ENCODE measurements at places on chromosomes 4 and X. TPM values are rescaled to one million over a fixed set of nuclear protein-coding genes. Genes with fewer than 3 reads are reported as not detected.

- DNase-seq, result no peak
Observed at GRCh38 chr4:153466949-153467896, 1.1 kb downstream of the TMEM131L start.

- DNase-seq, result no peak
Observed at GRCh38 chr4:60729194-60729593, 470.9 kb upstream of the ADGRL3 start.

GRCh38 chrX:3520458-3520857, 174.0 kb upstream of the MXRA5 start:
- no peak for DNase-seq

DNA sequence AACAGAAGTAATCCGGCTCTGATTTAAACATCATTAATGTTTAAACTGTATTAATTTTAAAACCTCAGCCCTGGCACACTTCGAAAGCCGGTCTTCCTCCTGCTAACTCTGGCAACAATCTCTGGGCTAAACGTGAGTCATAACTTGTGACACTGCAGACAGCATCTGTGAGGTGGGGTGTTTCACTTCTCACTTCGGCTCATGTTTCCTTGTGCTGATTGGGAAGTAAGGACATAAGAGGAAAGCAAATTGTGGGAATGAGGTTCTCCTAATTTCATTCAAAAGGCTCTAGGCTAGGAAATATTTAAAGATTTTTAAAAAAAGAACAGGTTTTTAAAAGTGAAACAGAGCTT, 139.9 kb upstream of the USP9X start:
- DNase-seq, result peak; percentile 54

GRCh38 chr4:5592272-5592671, 116.1 kb downstream of the EVC2 start:
- no peak for DNase-seq

GRCh38 chrX:1598876-1599790, 7.7 kb downstream of the AKAP17A start:
- DNase-seq, result peak; percentile 5

Gene SLC25A43
- 37.8 TPM for total RNA-seq

GRCh38 chrX:21958916-21959315, 18.4 kb downstream of the SMS start:
- DNase-seq, result no peak

GRCh38 chr4:120506536-120506935, 416.0 kb downstream of the PRDM5 start:
- no peak for DNase-seq

Gene MTTP
- total RNA-seq, result 0.59 TPM

DNA sequence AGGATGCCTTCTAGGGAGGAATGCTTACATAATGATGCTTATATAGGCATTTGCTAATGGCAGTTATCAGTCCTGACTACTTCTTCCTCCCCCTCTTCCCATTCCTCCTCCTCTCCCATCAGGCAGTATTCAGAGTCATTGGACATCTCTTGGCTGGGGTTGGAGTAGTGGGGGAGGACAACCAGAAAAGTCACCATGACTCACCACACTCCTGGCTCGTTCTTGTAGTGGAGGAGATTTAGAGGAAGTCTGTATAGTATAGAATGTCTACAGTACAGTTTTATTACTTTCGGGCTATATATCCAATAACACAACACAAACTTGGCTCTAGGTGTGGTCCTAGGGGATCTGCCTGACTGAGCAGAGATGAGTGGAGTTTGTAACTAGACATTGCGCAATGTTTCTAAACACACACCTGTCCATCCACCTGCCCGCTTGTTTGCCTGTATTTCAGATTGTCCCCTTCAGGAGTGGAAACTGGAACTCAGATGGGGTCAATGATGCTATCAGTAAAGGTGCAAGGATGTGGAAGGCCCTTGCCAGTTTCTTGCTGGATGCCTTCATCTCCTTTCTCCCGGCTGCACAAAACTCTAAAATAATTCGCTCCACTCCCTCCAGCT, 27.9 kb upstream of the KIAA1210 start:
- DNase-seq, result no peak

- no peak for DNase-seq
Observed at GRCh38 chrX:145393702-145394235, 146.5 kb downstream of the SPANXN1 start.

- DNase-seq, result no peak
Observed at GRCh38 chr4:140839406-140839805, 83.2 kb upstream of the TBC1D9 start.

GRCh38 chrX:327660-328126, 9.1 kb upstream of the GTPBP6 start:
- no peak for DNase-seq

Gene CNKSR2
- total RNA-seq, result 83.9 TPM

GRCh38 chr4:24688453-24688852, 104.1 kb upstream of the DHX15 start:
- DNase-seq, result no peak

- DNase-seq, result no peak
Observed at GRCh38 chr4:88605736-88606135, 13.5 kb downstream of the HERC3 start.

DNA sequence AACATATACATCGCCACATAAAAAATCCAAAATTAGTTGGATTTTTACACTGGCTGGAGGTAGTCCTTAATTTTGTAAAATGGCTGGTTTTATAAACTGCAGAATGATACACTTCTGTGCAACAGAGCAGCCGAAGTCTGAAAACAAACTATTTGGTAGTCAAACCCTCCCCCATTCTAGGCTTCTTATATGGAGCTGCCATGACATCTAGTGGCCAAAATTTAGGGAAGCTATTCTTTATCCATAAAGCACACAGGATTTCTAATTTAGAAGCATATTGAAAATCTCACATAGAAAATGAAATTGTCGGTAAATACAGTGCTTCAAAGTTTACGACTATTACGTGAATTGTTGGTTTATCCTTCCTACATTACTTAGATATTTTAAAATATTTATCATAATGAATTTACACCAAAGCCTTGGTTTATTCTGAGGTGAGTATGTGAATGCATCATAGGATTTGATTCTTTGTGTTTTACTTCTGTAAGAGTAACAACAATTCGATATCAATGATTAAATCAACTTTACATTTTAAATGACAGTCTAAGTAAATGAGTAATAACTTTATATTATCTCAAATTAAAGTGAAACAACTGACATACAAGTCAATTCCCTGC, 113.4 kb upstream of the FAM241A start:
- DNase-seq, result no peak

GRCh38 chr4:162241857-162242256, 78.1 kb upstream of the FSTL5 start:
- no peak for DNase-seq

DNA sequence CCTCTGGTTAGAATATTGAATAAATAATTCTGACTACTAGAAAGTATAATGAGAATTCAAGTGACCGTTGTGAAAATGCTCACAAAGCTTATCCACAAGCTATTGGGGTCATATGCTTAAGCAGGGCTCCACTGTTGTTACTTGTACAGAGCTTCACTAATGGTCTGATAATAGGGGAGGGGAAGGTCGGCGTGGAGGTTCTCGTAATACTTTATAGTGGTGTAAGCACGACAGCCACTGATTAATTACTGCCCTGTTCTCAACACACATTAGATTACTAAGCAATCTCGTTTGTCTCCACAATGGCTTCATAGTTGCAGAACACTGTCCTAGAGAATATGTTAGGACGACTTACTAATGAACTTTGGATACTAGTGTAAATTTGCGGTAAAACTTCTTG, 11.6 kb downstream of the UNC5C start:
- no peak for DNase-seq

DNA sequence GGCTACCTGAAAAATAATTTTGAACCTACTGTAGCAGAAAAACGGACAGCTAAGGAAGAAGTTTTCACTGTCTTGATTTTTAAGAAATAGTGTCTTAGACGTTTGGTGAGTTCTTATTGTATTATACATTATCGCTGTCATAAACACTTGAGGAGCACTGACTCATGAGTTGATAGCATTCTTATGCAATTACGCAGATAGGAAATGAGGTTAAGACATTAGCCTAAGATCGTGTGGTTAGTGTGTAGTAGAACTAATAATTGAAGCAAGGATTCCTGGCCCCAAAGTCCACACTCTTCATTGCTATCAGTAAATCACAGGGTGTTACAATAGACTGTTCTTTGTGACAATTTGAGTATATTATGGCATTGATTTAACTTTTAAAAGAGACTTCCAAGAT, 238.1 kb downstream of the ARAP2 start:
- DNase-seq, result no peak

Gene PRPS2
- total RNA-seq, result 441 TPM

DNA sequence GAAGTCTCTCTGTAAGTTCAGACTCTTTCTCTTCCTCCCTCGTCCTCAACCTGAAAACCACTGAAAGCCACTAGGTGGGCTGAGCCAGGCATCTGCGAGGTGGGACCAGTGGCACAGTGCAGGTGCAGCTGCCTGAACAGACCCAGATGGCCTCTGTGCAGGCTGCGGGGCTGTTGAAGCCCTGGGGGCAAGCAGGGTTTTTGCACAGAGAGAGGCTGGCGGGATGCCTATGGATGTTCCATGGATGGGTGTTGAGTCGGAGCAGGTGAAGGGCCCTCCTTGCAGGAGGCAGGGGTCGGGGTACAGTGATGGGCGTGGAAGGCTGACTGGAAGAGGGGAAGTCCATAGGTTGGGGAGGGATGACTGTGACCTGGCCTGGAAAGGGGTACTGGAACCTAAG, 350.2 kb upstream of the FAT1 start:
- no peak for DNase-seq

DNA sequence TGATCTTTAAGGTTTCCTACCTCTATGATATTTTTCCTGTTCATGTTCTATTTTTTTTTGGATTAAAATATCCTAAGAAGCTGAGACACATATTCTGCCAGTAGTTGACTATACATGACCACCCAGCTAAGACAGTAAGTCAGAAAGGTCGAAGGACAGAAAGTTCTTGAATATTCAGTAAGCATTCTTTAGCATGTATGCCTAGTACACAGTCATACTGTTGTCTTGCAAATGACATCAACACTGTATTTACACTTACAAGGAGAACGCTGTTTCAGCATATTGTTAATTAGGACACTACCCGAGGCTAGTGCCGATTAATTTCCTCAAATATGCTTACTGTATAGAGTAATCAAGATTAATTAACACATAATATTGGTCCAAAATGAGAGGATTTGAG, 300.6 kb downstream of the STIM2 start:
- DNase-seq, result no peak

DNA sequence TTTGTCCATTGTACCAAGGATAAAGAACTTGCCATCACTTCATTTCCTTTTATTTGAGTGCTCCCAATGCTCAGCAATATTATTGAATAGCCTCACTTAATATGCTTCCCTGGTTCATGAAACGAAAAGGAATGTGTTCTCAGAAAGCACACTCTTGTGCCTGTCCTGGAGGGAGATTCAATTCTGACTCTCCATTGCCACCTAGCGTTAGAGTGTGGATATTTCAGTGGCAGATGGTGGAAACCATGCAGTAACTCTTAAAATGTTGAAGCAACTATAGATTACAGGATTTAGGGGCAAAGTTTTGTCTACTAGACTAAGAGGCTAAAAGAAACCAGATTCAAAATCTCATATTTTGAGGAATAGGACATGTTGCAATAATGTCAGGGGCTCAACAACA, 36.0 kb downstream of the GAB3 start:
- DNase-seq, result no peak

Gene ANKRD50
- total RNA-seq, result 26.4 TPM

DNA sequence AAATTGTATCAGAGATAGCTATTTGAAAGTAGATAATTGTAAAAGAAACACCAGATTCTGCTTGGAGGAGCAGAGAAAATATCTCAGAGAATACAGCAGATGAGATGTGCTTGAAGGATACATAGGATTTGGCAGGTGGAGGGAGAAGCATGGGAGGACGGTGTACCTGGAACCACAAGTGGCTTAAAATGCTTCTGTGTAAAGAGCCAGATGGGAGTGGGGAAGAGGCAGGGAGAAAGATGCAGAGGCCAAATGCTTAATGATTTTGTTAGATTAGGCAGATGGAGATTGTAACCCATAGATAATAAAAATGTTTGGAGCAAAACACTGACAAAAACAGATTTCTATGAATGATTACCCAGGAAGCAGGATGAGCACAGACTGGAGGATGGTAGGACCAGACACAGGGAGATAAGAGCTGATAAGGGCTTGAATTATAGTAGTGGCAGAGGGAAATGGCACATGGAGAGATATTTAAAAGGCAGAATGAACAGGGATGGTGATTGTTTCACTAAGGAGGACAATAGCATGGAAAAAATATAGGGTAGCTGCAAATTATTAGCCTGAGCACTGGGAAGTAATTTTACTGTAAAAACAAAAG, 145.7 kb upstream of the TBC1D9 start:
- DNase-seq, result no peak

Gene ARR3
- total RNA-seq, result not detected

DNA sequence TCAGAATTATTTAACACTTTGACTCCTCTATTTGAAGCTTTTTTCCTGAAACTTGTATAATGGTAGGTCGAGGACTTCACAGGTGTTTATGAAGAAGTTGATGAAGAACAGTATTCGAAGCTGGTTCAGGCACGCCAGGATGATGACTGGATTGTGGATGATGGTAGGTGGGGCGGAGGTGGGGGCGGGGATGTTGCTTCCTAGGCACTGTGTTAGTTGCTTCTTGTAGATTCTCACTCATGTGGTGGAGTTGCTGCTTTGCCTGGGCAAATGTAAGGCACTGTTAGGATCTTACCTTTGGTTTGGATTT, 9.4 kb downstream of the POLA1 start:
- DNase-seq, result no peak

DNA sequence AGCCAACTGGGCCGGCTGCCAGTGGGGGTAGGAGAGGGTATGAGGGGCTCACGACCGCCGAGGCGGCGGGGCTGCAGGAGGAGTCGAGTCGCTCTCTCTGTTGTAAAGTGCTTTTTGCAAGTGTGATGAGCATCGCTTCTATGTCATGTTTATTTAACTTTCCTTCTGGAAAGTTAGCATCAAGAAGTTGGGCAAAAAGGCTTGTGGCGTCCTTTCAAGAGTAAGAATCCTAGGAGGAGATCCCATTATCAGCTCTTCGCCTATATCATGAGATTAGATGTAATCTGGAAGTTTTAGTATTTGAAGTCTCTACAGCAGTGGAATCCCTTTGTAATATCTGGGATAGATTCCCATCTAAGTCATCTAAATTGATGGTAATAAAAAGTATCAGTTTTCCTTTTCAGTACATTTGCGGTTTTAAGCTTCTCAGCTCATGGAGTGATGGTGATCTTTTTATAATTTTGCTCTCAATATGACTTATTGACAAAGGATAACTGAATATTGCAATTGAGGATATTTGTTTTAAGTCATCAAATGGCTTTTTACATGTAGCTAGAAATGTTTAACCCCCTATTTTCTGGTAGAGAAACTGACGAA, 1.7 kb downstream of the GALNT7 start:
- no peak for DNase-seq

- no peak for DNase-seq
Observed at GRCh38 chrX:2572740-2573139, 72.0 kb upstream of the DHRSX start.

All from tibial nerve (tissue), 4 donors.